ENCODE measurements at places on chromosomes 11 and 22. TPM values are rescaled to one million over a fixed set of nuclear protein-coding genes. Genes with fewer than 3 reads are reported as not detected.
A peak's percentile ranks its signal among the peaks of the same experiment; 100 is the strongest.

- DNase-seq, result no peak
Measured at GRCh38 chr11:46528445-46529094, 65.3 kb downstream of the AMBRA1 start.

DNA sequence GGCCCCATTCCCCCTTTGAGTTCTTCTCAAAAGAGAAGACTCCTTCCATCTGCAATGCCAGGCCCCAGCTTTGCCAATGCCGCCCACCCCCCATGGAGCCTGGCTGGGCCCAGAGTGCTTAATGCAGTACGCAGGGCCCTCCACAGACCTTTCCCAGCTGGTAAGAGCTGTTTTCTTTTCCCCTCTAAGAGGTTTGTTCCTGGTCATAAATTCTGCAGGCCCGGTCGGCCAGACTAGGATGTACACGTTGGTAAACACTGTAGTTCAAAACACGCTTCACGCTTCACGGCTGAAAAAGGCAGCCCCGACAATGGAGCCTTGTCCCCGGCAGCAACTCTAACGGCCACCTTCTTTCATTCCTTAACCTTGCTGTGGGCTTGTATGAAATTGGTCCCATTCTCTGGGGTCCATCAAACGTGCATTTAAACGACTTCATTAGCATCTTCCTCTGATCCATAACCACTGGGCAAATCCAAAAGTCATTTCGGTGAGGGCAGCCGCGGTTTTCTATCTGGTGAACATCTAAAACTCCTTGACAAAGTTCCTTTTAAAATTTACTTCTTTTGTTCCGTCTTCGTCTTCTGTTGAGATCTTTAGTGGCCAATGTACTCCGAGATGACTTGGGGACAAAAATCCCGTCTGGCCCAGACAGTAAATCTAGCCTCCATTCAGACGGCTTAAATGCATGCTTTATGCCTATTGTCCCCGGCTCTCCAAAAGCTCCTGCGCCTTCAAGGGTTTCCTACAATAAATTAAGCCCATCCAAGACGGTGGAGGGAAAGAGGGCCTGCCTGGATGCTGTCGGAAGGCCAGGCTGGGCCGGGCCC lies 60.0 kb upstream of the MYEOV start:
- DNase-seq, result no peak

DNA sequence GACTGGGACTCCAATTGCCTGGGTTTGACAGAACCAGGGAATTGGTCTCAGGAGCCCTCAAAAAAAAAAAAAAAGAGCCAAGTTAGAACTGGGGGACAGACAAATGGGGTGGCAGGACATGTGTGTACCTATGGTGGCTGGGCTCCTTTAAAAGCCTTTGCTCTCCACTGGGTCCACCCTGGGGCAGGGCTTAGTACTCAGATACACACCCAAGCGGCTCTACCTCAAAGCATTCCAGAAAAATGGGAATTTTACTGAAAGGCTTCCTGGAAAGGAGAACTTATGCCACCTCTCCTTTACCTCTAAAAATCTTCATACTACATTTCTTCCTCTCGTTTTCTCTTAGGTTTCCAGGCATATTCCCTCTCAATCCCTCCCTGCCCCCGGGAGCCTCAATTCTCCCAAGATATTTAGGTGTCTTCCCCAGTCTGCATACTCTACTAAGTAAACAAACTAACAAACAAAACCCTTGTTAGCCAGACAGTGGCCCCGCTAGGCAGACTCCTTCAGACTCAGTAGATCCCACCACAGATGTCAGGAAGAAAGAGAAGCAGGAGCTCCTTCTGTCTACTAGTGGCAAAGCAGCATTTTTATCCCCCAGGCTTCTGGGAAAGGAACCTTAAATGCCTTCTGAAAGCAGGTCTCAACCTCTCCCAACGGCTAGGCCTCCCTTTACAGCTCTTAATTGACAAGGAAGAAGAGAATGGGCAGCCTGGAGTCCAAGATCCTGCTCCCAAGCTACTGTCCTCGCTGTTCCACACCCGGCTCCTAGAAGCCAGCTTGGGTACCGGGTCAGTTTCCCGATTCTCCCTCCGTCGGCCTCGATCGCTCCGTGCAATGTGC lies 653 bp downstream of the PCSK7 start:
- no peak for DNase-seq

GRCh38 chr11:88620568-88621130 lies 283.1 kb upstream of the CTSC start:
- DNase-seq, result no peak

DNA sequence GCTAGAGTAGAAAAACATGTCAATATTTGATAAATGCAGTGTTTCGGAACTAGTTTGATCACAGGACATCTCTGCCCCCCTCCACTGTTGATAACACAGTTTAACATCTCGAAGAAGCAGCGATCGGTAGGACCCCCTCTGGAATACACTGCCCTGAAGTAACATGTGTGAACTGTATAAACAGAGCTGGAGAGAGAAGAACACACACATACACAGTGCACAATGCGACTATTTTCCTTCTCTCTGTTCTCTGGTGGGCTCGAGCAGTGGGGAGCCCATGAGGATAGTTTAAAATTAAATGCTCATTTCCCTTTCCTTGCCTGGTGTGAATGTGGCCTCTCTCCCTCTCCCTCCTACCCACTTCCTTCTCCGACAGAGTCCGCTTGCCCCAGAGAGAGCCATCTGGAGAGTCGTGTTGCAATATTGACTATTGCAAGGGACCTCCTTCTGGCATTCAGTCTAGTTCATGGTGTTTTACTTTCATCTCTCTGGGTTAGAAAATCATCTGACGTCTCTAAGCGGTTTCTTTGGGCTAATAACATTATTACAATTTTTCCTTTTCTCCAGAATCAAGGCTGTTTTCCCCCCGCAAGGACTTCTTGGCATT lies 51.6 kb upstream of the BARX2 start:
- DNase-seq, result peak; percentile 92

DNA sequence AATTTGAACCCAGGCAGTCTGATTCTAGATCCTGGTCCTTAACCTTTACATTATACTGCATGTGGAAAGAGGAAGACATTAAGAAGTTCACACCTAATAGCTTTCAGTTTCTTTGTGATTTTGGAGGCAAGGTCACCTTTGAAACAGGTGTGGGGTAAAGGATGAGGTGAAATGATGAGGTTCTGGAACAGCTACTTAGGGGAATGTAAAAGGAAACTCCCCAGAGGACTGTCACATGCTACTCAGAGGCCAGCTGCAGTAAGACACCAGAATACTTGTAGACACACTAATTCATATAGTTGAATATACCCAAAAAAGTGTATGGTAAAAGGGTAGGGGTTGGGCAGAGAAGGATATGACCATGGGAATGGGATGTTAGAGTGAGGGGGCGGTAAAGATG lies 5.4 kb downstream of the APIP start:
- DNase-seq, result no peak

The MMP11 gene
- 2.6 TPM for total RNA-seq

DNA sequence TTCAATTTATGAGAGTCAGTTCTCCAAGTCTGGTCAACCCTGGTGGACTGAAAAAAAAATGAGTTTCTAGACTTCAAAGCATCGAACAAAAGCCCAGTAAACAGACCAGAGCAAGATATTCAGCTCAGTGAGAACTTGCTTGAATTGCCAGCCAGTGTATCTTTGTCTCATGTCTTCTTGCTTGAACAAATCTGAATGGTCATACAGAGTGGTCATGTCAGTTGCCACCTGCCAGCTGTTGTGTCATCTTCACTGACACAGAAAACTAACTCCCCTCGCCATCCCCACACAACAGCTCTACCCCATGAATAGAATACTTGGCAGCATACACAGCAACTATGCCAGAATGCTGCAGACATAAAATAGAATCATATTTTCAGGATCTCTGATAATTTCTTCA lies 27.5 kb upstream of the CALCB start:
- DNase-seq, result no peak

DNA sequence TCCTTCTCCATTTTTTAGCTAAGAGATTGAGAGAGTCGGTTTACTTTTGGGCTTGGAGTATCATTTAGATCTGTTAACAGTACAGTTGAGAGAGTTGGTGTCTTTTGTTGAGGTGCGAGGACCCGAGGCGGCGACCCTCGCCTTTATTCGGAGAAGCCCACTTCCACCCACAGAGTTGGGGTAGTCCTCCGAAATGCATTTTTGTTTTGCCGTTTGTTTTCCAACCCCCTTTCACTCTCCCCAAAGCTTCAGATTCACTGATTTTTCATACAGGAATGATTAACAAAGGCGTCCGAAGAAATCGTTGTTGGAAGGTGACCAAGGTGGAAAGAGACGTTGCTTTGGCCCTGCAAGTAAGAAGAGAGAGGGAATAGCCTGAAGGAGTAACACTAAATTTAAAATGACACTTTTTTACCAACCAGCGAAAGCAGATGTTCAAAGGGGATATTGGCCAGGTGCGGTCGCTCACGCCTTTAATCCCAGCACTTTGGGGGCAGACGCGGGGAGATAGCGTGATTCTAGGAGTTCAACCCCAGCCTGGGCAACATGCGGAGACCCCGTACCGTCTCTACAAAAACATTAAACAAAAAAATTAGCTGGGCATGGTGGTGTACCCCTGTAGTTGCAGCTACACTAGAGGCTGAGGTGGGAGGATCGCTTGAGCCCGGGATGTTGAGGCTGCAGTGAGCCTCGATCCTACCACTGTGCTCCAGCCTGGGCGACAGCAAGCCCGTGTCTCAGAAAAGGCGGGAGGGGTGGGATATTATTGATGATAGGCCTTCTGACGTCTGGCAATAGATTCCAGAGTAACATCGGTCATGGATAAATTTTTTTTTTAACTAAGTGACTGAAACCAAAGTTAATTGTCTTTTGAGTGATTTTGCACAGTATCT lies 899 bp upstream of the RAB30 start:
- DNase-seq, result peak; percentile 48

The GAB4 gene
- total RNA-seq, result not detected

- DNase-seq, result no peak
Measured at GRCh38 chr11:62592146-62592815, 958 bp upstream of the TUT1 start.

GRCh38 chr11:122240638-122241037 lies 124.6 kb upstream of the BLID start:
- no peak for DNase-seq

GRCh38 chr11:2830030-2830812 lies 55.4 kb downstream of the CDKN1C start:
- no peak for DNase-seq

GRCh38 chr11:105548359-105548758 lies 61.5 kb upstream of the GRIA4 start:
- DNase-seq, result no peak

DNA sequence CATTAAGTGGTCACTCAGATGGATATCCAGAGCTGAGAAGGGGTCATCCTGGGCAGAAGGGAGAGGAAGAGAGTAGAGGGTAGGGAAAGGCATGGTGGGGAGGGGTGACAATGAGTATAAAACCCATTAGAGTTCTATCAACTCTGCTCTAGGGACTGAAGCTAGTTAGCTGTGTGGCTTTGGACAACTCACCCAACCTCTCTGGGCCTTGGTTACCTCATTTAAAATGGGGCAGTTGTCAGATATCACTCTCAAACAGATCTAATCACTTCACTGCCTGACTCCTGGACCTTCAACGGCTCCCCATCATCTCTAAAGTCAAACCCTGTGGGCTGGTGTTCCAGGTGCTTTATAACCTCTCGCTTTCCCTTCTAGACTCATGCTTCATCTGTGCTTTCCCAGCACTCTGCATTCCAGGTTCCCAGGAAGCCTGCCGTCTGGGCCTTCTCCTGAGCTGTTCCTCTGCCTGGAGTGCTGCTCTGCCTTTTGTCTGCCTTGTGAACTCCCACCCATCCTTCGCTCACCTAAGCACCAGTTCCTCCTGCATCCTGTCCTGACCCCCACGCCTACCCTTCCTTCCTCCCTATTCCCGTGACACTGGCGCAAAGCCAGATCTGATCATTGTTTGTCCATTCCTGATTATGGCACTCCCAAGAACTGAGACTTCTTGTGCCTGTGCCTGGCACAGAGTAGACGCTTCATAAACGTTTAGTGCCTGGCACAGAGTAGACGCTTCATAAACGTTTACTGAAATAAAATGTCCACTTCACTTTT lies 22.3 kb upstream of the KCNJ11 start:
- DNase-seq, result no peak

DNA sequence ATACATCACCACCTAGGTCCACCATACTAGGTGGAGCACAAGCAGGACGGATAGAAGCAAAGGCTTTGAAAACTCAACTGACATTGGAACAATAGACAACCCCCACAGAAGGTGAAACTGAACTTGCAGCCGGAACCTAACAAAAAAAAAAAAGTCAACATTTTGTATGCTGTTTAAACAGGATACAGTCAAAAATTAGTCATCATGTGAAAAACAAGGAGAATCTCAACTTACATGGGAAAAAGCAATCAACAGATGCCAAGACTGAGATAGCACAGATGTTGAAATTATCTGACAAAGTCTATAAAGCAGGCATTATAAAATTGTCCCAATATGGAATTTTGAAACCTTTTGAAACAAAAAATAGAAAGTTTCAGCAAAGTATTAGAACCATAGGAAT lies 123.8 kb downstream of the RAB38 start:
- no peak for DNase-seq

- DNase-seq, result peak; percentile 75
Measured at GRCh38 chr11:123478352-123478987, 48.4 kb downstream of the GRAMD1B start.

- no peak for DNase-seq
Measured at GRCh38 chr22:42895087-42895486, 38.0 kb upstream of the ARFGAP3 start.

The OR5M11 gene
- total RNA-seq, result not detected

- DNase-seq, result no peak
Measured at GRCh38 chr22:24230911-24231656, 13.8 kb downstream of the GGT5 start.

- DNase-seq, result no peak
Measured at GRCh38 chr11:15927196-15927863, 429.0 kb downstream of the SOX6 start.

DNA sequence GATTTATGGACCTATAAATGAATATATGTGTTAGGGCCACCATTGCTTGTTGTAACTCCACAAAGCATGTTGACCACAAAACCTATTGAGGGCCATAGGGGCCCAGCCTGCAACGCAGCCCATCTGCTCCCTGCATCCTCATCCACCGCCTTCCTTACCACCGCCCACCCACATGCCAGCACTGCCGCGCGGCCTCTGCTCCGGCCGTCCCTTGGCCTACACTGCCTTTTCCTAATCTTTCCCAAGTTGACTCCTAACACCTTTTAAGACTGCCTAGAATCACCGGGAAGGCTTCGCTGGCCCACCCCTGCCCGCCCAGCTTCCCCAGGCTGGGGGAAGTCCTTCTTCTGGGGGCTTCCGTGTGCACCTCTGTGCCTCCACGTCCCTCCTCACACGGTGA lies 55.0 kb downstream of the SNX19 start:
- no peak for DNase-seq

DNA sequence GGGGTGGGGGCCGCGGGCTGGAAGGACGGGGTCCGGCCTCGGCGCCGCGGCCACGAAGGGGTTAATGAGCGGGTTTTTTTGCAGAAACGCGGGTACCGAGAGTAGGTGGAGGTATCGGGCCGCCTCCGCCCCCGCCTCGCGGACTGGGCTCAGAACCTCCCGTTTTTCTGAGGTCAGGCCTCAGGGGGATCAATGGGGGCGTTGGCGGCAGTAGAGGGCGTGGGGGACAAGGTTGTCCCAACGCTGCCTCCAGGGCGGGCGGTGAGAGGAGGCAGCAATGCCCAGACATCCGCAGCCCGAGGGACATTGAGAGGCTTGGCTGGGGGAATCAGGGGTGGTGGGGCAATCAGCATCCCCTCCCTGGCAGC lies 34.8 kb upstream of the PRODH start:
- DNase-seq, result no peak

GRCh38 chr22:37782340-37783168 lies 25.2 kb upstream of the GCAT start:
- no peak for DNase-seq

Measured in lung (tissue), 17 donors.